ENCODE measurements at places on chromosomes 7 and 10.

GRCh38 chr7:41758321-41758720 is 55.4 kb upstream of the INHBA start:
- DNase-seq: no peak

- DNase-seq: no peak
Observed at GRCh38 chr7:99201027-99201426, 6.9 kb downstream of the KPNA7 start.

- DNase-seq: no peak
Observed at GRCh38 chr7:134367956-134368749, 51.4 kb upstream of the SLC35B4 start.

- DNase-seq: no peak
Observed at GRCh38 chr7:101922631-101923601, 105.5 kb downstream of the CUX1 start.

- peak; percentile 73 for DNase-seq
Observed at GRCh38 chr7:73738220-73738611, 386 bp downstream of the ABHD11 start.

DNA sequence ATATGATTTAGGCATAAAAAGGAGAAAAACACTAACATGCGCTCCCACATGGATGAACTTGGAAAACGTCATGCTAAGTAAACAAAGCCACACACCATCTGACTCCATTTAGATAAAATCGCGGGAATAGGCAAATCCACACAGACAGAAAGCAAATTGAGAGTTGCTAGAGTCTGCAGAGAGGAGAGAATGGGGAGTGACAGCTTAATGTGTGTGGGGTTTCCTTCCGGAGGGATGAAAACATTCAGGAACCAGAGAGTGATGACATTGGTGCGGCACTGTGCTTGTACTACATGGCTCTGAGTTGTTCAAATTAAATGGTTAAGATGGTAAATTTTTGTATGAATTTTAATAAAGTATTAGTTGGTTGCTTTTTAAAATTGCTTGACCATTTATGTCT is 482.9 kb upstream of the AKR1E2 start:
- no peak for DNase-seq

GRCh38 chr10:69506834-69507713 is 55.8 kb downstream of the TSPAN15 start:
- DNase-seq: no peak

DNA sequence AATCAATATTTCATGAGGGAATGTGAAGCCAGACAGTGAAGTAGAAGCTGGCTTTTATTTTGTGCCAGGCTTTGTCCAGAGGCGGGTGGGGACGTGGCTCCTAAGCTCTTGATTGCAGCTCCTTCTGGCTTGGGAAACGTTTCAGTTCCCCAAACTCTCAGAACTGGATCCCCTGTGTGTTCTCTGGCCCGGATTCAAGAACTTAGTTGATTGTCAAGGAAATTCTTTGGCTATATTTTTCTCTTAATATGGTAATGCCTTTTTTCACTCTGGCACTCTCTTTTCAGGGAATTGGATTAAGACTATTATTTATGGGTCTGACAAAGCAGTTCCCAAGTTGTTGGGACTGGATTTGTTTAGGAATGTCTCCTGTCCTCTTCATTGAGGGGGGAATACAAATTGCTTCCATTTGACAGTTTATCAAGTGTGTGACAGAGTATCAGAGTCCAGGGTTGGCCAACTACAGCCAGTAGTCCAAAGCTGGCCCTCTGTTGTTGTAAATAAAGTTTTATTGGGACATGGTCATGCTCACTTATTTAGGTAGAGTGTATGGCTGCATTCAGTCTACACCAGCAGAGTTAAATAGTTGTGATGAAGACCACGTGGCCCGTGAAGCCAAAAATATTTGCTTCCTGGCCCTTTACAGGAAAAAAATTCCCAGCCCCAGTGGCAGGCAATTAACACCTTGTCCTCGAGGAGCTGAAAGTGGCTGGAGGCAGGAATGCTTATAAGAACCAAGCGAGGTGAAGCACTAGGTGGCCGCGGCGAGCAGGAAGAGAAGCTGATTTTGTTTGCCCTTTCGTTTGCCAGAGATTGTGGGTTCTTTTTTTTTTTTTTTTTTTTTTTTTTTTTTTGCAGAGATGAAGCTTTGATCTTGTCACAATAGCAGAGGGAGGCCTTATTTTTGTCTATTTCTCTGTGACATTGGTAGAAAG is 34.3 kb downstream of the HTRA1 start:
- no peak for DNase-seq

DNA sequence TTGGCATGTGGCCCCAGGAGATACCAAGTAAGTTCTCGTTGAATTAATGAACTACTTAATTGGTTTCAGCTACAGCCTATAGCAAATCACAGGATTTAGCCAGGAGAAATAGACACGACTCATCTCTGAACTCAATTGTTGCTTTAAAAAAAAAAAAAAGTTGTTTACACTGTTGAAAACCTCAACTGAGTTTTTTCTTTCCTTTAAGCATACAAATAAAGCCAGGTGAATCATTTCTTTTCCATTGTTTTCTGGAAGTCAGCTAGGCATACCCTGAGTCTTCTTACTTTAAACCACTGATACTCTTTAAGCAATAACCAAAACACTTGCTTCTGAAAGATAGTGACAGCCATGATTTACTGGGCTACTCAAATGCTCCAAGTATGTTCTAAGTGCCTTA is 755 bp downstream of the FRMPD2 start:
- DNase-seq: no peak

- peak; percentile 26 for DNase-seq
Observed at GRCh38 chr7:92244808-92245486, 767 bp downstream of the KRIT1 start.

GRCh38 chr10:75379212-75379724 is 22.3 kb downstream of the ZNF503 start:
- DNase-seq: no peak

DNA sequence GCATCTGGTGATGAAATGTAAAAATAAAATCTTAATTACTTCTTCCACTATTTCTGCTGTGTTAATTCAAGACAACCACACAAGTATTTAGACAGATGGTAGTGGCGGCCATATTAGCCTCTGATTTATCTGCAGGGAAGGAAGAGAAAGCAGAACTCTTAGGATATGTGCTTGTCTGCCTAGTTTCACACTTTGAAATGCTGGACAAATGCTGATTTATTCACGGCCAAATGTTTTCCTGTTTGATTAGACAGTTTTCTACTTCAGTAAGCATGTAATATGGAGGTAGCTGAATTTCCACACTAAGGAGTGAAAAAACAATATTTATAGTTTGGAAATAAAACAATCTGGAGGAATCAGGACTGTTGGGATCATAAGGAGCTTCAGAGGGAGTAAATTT is 158.1 kb downstream of the AGMO start:
- DNase-seq: no peak

DNA sequence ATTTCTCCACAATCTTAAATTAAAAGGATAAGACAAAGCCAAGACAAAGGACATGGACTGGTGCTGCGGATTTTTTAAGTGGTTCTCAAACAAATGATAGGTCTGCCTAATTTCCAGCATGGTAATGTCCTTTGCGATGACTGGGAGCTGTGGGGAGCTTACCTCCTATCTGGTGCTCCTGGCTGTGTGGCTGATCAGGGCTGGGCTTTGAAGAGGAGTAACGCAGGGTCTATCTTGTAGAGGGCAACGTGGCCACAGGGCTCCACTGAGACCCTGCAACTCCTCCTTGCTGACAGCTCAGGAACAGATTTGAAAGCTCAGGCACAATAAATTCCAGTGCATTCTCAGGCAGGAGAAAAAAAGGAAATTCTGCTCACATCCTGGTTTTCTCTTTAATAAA is 103.1 kb upstream of the SFMBT2 start:
- no peak for DNase-seq

DNA sequence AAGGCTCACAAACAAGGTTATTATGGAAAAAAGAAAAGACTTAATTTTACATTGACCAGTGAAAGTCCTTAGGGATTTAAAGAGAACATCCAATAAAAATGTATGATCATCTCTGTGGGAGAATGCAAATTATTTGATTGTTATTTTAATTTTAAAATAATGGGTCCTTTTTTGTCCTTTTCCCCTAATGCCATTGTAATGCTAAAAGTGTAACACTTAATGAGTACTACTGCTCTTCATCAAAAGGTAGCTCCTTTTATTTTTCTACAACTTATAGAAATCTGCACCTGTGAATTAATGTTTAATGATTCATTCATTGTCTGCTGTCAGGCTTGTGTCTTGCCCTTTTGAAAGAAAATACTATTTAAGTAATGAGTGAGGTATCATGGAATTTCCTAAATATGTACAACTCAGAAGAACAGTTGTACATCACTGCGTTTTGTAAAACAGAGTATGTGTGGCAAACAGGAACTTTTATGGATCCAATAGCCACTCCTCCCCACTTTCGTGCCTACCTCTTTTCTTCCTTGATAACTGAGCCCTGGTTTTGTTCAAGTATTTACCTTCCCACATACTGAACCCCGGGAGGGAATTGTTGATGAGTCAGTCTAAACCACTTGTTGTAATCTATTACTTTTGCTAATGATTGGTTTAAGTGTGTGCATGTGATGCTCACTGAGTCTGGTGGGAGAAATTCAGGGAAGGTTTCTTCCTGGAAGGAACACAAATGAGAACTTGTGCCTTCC is 19.9 kb upstream of the TRUB1 start:
- no peak for DNase-seq

- no peak for DNase-seq
Observed at GRCh38 chr7:74031403-74032190, 3.6 kb downstream of the ELN start.

- DNase-seq: no peak
Observed at GRCh38 chr7:11648980-11649379, 183.0 kb downstream of the THSD7A start.

GRCh38 chr10:34523017-34523767 is 291.9 kb downstream of the PARD3 start:
- no peak for DNase-seq

DNA sequence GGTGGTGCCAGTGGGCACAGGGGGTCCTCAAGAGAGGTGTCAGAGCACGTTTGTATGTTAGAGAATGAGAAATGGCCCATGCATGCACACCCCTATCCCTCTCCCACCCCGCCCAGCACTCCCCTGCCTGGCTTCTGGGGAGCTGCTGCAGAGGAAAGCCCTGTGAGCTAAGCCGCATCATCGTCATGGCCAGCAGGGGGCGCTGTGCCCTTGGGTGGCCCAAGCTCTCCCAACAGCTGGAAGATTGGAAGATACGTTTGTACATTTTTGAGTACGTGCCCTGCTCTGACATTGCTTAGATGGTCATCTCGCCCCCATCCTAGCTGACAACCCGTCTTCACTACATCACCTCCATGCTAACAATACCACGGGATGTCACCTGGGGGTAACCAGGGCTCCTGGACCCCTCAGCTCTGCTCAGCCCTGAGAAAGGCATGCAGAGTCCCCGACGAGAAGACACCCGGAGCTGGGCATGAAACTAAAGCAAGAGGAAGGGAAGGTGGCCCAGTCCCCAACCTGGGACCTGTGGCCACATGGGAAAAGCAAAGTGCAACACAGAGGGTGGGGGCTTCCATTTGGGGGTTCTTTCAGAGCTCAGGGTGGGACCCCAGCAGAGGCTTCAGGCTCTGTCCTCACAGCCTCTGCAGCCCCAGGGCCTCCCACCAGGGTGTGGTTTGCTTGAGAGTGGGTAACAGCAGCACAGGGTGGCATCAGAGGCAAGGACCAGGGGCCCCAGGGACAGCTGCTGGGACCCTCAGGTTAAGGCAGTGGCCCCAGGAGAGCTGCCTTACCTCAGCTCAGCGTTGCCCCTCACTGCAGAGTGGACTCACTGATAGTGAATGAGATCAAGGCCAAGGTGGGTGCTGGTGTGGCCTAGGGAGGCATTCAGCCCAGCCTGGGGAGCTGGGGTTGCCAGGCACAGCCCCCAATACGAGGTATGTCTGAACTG is 136.6 kb downstream of the PTPN20 start:
- DNase-seq: peak; percentile 72

- DNase-seq: no peak
Observed at GRCh38 chr10:69387500-69387899, 29.2 kb downstream of the TACR2 start.

DNA sequence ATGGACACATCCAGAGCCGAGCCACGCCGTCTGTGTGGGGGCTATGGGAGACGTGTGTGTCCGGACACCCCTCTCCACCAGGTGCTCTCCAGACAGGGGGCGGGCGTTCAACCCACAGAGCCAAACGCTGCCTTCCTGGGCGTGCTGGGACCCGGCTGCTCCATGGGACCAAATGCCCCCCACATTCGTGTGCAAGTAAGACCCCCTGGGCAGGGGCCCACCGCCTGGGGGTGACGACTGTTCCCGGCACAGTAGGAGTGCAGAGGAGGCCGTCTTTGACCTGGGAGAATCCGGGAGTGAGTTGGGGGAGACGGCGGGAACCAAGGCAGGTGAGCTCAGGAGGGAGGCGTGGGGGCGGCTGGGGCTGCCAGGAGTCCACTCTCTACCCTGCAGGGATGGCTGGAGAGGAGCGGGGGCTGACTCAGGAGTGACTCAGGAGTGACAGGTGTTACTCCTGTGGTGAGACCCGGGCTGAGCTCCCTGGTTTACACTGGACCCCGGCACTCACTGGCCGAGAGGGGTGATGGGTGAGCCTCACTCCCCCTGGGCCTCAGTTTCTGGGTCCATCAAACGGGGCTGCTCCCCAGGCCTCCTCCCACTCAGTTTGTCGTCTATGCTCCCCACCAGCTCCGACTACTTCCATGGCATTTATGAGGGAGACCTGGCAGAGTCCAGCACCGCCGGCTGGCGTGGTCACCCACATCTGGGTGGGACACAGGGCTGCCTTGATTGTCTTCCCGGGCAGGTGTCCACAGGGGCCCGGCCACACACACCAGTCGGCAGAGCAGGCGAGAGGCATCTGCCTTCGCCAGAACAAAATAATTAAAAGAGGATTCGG is 95.0 kb downstream of the MICALL2 start:
- no peak for DNase-seq

DNA sequence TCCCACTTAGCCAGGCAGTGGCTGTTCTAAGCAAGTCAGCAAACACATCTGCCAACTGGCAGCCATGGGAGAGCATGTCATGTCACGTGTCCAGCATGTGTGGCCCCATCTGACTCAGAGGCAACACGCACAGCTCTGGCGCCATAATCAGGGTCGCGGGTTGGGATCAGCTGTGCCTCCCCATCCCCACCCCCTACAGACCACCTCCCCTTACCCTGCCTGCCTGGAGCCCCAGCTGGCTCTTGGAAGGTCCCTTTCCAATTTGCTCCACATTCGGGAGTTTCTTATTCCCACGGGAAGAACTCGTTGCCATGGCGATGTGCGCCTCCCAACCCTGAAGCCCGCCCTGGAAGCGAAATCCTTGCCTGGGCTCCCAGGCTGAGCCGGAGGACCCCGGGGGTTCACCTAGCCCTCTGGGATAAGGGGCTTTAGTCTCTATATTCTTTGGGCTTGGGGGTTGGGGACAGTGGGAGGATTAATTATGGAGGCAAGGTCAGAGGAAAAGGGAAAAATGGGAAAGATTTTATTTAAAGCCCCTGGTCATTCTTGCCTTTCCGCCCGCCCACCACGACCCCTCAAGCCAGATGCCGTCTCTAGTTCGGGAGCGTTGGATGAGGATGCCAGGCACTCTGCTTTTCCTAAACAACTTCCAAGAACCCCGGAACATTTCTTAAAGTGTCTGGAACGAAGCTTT is 283.7 kb downstream of the ZEB1 start:
- DNase-seq: peak; percentile 7

DNA sequence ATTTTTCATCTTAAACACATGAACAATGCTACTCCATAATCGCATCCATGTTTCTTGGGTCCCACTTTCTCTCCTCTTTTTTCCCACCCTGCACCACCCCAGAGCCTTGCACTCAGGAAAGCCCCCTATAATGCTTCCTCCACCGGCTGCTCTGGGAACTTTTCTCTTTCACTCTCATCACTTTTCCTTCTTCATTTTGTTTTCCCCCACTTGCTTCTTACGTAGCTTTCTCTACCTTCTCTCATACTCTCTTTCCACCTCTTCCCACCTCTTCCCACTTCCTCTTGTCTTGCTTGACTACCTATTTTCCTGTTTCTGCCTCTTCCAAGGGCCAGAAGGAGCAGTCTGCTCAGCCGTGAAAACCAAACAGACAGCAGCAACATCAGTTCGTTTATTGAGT is 229.5 kb upstream of the RHOBTB1 start:
- DNase-seq: no peak
